Fibroblast of skin of right quadriceps (primary cell): ENCODE measurements at places on chromosomes 16 and 17.
A peak's percentile ranks its signal among the peaks of the same experiment; 100 is the strongest.

- DNase-seq: peak; percentile 81
Measured at GRCh38 chr17:68455901-68456338, 1.4 kb downstream of the WIPI1 start.

DNA sequence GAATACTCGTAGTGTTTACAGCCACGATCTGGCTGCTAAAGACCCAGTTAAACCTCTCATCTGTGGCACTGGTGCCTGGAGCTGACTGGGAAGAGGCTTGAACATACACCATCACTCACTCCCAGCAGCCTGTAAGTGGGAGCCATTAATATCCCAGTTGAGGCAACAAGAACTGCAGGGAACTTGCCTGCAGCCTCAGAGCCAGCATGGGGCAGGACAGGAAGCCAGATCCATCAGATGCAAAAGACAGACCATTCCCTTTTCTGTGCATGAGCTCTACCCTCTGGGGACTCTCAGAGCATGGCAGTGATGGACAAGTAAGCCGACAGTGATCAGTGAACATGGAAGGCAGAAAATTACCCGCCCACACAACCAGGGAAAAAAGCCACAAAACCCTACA, 91.8 kb downstream of the TMEM132E start:
- DNase-seq: no peak

GRCh38 chr16:75251280-75252048, at the start of gene BCAR1:
TSS of gene BCAR1 (minus strand) at chr16:75251624. CDS start at chr16:75251482, 142 bp downstream.
- peak; percentile 89 for DNase-seq

- no peak for DNase-seq
Measured at GRCh38 chr17:1829216-1829591, 498 bp downstream of the SMYD4 start.
